ENCODE measurements at places on chromosomes 16 and 17.

DNA sequence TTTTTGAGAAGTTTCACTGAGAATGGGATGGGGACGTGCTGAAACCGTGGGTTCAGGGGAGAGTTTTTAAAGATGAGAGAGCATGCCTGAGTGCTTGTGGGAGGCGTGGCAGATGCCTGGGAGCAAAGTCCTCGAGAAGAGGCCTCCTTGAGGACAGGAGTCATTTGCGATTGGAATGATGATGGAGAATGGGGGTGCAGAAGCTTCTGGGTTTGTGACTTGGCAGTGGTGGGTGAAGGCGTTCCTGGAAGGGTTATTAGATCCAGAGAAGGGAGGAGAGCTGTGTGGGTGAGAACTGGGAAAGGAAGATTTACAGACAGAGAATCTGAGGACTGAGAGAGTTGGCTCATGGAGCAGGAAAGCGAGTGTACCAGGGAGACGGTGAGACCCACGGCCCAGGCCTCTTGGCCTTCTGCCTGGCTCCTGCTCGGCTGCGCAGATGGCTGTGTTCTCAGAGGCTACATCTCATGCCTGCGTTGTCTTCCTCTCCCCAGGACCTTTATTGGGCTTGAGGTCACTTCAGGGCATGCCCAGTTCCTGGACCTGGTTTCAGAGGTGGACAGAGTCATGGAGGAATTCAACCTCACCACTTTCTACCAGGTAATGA lies 8.6 kb upstream of the MMP15 start:
- no peak for DNase-seq

GRCh38 chr17:18016426-18016825 lies 22.5 kb downstream of the ATPAF2 start:
- no peak for DNase-seq

DNA sequence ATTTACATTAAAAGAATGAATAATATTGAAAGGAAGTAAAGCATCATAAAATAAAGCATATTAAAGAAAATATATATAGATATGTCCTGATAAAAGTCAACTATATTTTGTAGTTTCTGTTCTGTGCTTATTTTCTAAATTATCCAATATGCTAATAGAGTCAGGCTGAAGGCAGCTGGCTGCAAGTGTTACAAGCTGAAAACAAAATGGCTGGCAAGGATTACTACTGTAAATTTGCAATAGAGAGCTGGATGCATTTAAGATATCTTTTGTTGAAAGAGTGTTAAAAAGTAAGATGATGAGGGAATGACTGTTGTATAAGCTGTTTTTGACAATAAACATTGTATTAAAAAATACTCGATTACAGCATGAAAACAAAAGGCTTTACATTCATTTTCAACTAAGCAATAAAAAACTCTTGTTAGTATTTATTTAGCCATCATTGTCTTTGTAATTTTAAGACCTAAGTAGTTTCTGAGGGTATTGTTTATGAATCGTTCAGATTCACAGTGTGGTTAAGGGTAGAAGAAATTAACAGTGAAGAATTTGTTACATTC lies 76.3 kb downstream of the TANC2 start:
- no peak for DNase-seq

- DNase-seq, result no peak
Measured at GRCh38 chr17:10620823-10621222, 36.3 kb downstream of the MYH3 start.

DNA sequence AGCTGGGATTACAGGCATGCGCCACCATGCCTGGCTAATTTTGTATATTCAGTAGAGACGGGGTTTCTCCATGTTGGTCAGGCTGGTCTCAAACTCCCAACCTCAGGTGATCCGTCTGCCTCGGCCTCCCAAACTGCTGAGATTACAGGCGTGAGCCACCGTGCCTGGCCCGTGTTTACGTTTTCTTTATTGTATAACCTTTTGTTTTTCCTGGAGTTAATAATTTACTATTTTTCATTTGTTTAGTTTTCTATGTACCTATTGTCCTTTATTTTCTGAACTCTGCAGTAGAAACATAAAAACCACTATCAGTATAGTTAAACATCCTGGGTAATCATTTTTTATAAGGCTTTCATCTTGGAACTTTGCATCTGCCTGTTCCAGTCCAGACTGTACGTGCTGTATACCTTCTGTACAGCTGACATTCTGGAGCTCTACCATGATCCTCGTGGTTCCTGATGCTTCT lies 73.6 kb downstream of the PPM1E start:
- no peak for DNase-seq

GRCh38 chr17:57672971-57673370 lies 72.1 kb downstream of the CCDC182 start:
- DNase-seq, result no peak

GRCh38 chr16:85676466-85676865 lies 12.3 kb downstream of the GINS2 start:
- no peak for DNase-seq

Data from effector memory CD8-positive, alpha-beta T cell (primary cell).